Cortex of kidney (tissue), 1 donor: ENCODE measurements at places on chromosomes 12 and 14.

DNA sequence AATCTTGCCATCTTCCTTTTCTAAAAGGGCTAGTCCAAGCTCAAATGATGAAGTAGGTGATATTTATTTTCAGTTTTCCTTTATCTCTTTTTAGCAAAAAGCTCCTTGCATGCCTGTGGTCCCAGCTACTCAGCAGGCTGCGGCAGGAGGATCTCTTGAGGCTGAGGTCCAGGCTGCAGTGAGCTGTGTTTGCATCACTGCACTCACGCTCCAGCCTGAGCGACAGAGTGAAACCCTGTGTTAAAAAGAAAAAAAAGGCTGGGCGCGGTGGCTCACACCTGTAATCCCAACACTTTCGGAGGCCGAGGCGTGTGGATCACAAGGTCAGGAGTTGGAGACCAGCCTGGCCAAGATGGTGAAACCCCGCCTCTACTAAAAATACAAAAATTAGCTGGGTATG is 5.0 kb downstream of the TMEM116 start:
- DNase-seq, result no peak

- no peak for DNase-seq
Observed at GRCh38 chr12:13536219-13536910, 339.8 kb downstream of the EMP1 start.

- DNase-seq, result no peak
Observed at GRCh38 chr12:11746940-11747716, 97.7 kb downstream of the ETV6 start.

DNA sequence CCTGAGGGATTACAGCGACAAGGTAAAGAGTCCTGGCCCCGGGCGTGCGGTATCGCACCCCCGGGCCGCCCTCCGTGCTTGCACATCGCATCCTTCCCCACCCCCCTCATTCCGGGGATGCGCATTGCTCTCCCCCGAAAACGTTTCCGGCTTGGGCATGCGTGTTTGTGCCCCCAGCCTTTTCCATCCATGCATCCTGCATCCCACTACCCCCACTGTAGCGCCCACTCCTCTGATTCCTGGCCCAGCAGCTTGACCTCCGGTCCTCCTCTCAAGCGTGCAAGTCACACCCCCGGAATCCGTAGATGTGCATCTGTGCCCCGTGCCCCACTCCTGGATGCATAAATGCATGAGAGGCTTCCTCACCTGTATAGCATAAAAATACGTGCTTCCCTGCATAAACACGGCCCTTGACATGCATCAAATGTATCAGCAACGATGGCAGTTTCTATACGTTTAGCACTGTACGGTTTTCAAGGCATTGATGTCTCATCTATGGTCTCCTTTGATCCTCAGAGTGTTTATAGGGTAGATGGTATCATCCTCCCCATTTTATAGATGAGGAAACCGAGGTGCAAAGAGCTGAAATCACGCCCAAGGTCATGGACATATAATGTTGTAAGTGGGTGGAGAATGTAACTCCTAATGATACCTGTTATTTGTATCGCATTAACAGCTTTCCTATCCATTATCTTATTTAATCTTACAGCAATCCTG is 484 bp downstream of the RIC8B start:
- no peak for DNase-seq

DNA sequence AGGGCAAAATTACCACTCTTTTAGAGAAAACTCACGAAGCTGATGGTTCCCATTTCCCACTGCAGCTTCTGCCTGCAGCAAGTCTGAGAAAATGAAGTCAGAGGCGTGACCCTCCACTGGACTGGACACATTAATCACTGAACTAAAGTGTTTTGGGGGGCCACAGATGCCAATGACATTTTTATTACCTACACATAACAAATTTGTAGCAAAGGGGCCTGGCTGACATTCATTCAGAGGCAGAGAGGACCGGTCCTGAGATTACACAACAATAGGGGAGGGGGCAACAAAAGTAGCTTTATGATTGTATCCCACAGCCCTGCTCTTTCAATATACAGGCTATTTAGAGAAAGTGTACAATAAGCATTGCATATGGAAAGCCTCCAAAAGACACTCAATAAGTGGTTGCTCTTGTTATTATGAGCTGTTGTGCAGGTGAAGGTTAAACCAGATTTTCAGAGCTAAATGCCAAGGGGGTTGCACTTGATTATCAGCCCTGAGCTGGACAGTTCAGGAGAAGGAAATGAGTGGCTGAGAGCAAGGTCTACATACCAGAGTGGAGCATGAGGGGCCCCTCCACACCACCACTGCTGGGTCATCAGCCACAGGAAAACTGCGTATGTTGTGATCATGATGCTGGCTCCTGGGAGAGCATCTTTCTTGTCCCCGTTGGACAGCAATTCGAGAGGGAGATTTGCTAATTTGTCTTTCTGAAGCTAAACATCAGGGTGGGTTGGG is 41.5 kb upstream of the CCDC60 start:
- DNase-seq, result no peak

DNA sequence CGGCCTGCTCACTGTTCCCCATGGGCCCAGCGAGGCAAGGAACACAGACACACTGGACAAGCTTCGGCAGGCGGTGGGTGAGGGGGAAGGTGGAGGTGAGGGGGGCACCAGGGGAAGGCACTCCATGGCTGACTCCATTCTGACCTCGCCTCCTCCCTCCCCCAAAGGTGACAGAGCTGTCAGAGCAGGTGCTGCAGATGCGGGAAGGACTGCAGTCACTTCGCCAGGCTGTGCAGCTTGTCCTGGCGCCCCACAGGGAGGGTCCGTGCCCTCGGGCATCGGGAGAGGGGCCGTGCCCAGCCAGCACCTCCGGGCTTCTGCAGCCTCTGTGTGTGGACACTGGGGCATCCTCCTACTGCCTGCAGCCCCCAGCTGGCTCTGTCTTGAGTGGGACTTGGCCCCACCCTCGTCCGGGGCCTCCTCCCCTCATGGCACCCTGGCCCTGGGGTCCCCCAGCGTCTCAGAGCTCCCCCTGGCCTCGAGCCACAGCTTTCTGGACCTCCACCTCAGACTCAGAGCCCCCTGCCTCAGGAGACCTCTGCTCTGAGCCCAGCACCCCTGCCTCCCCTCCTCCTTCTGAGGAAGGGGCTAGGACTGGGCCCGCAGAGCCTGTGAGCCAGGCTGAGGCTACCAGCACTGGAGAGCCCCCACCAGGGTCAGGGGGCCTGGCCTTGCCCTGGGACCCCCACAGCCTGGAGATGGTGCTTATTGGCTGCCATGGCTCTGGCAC is 10.6 kb downstream of the MCRS1 start:
- no peak for DNase-seq

GRCh38 chr14:20412411-20412810 is 890 bp downstream of the TEP1 start:
- no peak for DNase-seq

GRCh38 chr12:68291396-68292036 is 38.1 kb upstream of the IL22 start:
- no peak for DNase-seq

- no peak for DNase-seq
Observed at GRCh38 chr14:52458721-52459085, 93.6 kb downstream of the TXNDC16 start.

- no peak for DNase-seq
Observed at GRCh38 chr14:92847278-92847677, 53.2 kb downstream of the GOLGA5 start.

- DNase-seq, result no peak
Observed at GRCh38 chr14:68945190-68945584, 33.9 kb downstream of the ACTN1 start.

GRCh38 chr12:84811291-84811690 is 101.3 kb downstream of the SLC6A15 start:
- no peak for DNase-seq

- DNase-seq, result no peak
Observed at GRCh38 chr12:15829949-15830348, 40.8 kb upstream of the EPS8 start.

GRCh38 chr12:110543252-110543959 is 39.7 kb downstream of the PPTC7 start:
- no peak for DNase-seq

GRCh38 chr12:19886639-19887064 is 447.4 kb downstream of the AEBP2 start:
- no peak for DNase-seq

DNA sequence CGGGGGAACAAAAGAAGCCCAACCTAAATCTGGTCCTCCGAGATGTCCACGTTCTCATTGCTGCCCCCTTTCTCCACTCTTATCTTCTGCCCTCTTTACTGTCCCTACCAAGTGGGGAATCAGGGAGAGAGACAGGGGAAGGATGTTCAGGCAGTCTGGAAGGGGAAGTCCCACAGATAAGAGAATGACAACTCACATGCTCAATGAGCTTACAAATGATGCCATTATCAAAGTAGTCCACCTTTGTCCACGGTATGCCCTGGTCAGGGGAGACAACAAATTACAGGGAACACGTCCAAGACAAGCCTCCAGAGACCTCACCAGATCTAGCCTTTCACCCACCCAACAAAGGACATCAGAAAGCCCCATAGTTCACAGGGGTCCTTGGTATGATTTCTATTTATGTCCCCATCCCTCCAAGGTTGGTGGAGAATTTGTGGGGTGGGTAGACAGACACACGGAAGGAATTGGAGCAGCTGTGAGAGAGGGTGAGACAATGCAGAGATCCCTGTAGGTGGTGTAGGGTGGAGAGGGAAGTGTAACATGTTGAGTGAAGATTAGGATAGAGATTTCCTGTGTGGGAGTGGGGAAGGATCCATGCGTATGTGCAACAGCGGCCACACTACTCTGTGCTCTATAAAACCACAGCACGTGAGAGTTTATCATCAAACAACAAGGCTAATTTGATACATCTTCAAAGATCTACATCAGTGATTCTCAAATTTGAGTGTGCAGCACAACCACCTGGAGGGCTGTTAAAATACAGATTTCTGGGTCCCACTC is 10.7 kb downstream of the MYO1A start:
- DNase-seq, result no peak

DNA sequence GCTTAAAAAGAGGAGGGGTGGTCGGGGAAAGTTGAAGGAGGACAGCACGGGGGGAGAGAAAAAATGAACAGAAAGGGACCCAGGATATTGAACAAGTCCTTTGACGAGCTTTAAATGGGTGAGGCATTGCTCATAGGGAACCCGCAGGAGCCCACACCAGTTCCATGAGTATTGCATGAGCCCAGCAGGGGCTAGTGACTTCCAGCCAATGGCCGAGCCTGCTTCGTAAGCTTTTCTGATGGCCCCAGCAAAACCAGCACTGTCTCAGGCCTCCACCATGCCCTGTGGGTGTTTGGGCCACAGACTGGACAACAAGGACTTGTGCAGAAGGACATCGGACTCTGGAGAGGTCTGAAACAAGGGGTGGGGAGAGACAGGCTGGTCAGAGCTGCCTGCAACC is 109.5 kb downstream of the ZFP36L1 start:
- DNase-seq, result no peak

- no peak for DNase-seq
Observed at GRCh38 chr14:74476107-74476506, 17.0 kb downstream of the NPC2 start.

GRCh38 chr12:76560086-76560491 is 518 bp upstream of the OSBPL8 start:
- no peak for DNase-seq

- no peak for DNase-seq
Observed at GRCh38 chr12:19547271-19547671, 108.0 kb downstream of the AEBP2 start.

GRCh38 chr12:129862561-129863175 is 41.2 kb downstream of the TMEM132D start:
- no peak for DNase-seq

DNA sequence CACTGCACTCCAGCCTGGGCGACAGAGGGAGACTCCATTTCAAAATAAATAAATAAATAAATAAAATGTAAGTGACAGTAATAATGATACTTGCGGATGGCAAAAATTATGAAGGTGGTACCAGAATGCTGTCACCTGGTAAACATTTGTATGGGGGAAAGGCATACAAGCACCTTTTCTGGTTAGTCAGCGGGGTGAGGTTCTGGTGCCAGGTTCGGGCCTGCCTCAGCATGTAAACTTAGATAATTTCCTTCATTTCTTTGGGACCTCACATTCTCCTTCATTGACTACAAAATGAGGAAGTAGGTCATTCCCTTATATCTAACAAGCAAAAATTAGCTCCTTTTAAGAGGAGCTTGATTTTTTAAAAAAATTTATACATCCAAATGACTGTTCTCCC is 10.8 kb downstream of the VTI1B start:
- no peak for DNase-seq

DNA sequence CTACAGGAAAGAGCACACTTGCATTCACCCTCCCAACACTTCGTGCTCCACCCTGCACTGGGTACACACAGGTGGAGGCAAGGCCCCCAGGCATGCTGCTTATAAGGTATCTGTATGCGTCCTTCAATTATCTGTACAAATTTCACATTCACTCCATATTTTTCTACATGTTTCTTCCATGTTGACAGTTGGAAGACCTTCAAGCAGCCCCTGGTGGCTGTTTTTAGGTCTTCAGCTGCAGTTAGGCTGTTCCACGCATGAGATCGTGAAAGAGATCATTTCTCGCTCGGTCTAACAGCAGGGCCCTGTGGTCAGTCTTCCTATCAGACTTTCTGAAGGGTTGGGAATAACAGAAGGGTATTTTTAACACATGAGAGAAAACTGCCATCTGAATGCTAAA is 47.1 kb downstream of the PLXNC1 start:
- no peak for DNase-seq

DNA sequence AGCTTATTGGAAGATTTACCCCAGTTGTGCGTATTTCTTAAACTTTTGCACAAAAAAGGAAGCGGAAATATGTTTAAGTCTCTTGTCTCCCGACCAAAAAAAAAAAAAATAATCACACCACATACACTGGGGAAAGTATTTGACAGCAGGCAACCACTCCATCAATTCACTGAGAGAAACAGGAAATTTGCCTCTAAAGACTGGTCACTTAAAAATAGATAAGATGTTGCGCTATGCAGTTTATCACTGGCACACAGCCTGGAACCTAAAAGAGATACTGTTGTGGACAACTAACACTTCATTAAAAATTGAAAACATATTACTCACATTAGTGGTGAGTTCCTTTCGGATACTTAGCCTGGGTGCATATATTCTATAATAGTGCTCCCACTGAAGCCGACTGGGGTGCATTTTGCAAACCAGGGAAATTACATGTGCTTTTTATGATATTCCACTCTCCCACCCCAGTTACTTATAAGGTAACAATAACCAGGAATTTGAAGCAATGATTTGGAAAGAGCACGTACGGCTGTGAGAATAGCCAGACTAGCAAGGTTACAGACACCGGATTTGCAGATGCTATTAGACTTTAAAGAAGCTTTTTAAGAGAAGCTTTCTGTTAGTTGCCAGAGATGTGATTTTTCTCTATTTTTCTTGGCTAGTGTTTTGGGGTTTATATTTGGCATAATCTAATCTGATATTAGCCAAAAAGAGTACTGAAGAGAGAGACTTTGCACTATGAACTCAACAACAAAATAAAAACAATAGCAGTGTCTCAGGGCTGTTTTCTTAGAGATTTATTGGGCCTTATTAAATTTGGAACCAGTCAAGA is 311.5 kb downstream of the NOVA1 start:
- no peak for DNase-seq
